Activated CD4-positive, CD25-positive, alpha-beta regulatory T cell (primary cell): ENCODE measurements at places on chromosomes 7 and 10.

GRCh38 chr7:64581926-64582894 is 19.3 kb upstream of the ZNF680 start:
- no peak for DNase-seq

DNA sequence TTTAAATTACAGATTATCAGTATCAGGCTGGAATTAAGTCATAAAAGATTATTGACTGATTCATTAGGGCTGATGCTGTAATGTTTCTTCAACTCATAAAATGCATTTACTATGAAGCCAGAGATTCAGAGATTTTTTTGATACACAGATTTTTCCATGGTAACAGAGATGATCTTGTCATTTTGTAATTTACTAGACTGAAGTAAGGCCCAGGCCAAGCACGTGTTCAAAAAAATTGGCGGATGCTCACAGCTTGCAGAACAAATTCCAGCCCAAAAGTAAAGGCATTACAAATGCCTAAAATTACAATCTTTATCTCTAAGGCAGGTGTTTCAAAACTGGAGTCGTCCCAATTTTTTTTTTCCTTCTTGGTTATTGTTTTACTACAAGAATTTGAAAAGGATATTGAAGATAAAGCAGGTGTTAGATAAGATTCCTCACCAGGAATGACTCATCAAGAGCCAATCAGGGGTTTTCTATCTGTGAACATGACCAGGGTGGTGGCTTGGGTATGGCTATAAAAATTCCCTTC is 78.4 kb upstream of the MEOX2 start:
- DNase-seq, result no peak

GRCh38 chr7:30559611-30560010 is 35.1 kb upstream of the GARS1 start:
- DNase-seq, result no peak

DNA sequence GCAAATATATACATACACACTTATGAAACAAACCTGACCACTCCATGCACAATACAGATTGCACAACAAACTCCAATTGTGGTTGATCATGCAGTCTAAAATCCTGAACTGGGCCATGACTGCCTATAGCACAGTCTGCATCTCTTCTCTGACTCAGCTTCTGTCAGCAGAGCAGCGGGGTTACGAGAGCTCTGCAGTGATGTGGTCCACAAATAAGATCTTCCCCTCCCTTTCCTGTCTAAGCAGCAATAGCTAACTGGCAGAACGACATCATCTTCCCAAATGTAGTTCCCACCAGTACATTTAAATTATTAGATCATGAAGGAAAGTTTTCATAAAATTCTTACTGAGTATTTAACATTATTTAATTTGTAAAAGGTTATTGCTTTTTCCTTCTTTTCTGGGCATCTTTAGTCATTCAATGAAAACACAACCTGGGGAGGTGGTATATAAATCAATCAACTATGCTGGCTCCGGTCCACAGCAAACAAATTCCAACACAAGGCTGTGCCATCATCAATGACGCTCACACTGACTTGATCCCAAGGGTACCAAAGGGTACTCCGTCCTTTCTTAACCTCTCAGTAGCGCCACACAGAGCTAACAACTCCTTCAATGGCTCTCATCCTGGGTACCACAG is 17.1 kb downstream of the ARHGAP21 start:
- no peak for DNase-seq

- DNase-seq, result no peak
These were observed 5.9 kb upstream of the PTF1A start for GRCh38 chr10:23186178-23186577.

GRCh38 chr7:142321391-142321790 is 63.5 kb upstream of the PRSS58 start:
- no peak for DNase-seq

- no peak for DNase-seq
These were observed 43.7 kb downstream of the KIAA1549 start for GRCh38 chr7:138937484-138937883.

- DNase-seq, result no peak
These were observed 11.0 kb upstream of the RASSF4 start for GRCh38 chr10:44948642-44949041.
